ENCODE measurements at places on chromosomes 2 and 18.

- DNase-seq = no peak
Measured at GRCh38 chr2:163732727-163733126, 3.1 kb downstream of the FIGN start.

DNA sequence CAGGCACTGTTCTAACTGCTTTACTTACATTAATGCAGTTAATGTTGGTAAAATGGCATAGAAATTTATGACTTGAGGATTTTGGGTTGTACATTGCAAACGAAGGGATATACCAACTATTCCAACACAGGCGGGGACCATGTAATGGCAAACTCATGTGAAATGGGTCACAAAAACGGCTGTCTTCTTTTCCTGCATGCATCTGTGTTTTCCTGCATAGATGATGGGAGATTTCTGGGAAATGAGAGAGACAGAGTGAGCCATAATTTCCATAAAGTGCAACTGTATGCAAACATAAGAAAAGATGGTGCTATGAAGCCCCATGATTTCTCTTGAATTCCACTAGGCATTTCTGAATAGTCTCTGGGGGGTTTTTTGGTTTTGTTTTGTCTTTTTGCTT is 82.3 kb downstream of the ALPK2 start:
- DNase-seq = no peak

- no peak for DNase-seq
Measured at GRCh38 chr2:235264121-235264493, 229.7 kb upstream of the AGAP1 start.

DNA sequence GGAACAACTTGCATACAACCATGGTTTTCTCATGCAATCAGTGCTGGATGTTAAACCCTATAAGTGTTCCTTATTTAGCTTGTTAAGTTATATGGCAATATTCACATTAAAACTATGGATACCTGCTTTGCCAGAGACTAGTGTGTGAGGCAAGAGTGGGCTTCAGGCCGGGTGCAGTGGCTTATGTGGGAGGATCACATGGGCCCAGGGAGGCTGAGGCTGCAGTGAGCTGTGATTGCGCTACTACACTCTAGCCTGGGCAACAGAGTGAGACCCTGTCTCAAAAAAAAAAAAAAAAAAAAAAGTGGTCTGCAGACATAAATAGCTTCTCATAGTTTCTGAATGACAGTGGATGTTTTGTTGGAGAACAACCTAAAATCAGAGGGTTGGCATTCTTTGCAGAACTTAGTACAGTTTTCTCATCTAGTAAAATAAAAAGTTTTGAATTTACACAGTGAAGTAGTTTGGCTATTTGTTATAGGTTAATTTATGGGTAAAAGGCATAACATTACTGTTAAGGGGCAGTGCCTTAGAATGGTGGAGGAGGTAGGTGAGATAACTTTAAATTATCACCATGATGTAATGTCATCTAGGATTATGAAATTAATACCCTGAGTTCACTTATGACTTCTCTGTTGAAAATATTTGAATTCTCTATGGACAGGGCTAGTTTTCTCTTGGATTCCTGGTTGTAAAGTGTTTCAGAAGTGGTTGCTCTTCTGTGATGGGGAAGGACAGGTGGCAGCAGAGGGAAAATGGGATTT is 5.3 kb downstream of the CERS6 start:
- DNase-seq = no peak

GRCh38 chr2:109387221-109387735 is 226.5 kb downstream of the SEPTIN10 start:
- DNase-seq = no peak

- DNase-seq = no peak
Measured at GRCh38 chr2:106734165-106734564, 151.8 kb downstream of the ST6GAL2 start.

- no peak for DNase-seq
Measured at GRCh38 chr18:23721696-23722480, 32.6 kb downstream of the LAMA3 start.

GRCh38 chr18:76492669-76493212 is 2.3 kb downstream of the ZNF516 start:
- DNase-seq = peak; percentile 97

DNA sequence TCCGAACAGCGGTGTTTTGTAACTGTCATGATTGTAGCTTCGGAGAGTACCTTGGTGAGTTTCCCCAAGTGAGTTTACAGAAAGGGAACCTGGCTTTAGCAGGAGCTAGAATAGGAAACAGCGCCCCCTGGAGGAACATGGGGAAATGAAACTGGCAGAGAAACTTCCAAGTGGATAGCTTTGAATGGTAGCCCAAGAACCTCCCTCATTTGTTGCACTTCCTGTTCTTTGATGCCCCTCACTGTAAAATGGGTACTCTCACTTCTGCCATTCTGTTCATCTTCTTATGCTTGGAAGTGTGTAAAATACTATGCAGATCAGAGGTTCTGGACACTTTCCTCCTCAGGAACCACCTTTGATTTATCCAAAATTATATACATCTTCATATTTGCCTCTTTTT is 36.2 kb downstream of the CHST10 start:
- DNase-seq = peak; percentile 72

GRCh38 chr2:11344956-11345677 is 681 bp upstream of the ROCK2 start:
- peak; percentile 3 for DNase-seq

DNA sequence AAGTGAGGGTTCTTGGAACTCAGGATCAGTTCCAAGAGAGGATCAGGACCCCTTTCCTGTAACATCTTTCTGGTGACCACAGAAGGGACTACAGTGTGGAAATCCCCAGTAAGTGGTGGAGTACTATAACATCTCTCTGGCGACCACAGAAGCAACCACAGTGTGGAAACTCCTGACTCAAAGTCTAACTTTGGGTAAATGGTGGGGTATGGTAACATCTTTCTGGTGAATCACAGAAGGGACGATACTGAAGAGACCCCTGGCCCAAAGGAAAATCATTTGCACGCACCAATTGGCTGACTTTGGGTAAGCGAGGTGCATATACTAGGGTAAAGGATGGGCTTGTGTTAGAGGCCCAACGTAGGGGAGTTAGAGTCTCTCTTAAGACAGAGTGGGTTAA is 56.3 kb upstream of the GULP1 start:
- no peak for DNase-seq

DNA sequence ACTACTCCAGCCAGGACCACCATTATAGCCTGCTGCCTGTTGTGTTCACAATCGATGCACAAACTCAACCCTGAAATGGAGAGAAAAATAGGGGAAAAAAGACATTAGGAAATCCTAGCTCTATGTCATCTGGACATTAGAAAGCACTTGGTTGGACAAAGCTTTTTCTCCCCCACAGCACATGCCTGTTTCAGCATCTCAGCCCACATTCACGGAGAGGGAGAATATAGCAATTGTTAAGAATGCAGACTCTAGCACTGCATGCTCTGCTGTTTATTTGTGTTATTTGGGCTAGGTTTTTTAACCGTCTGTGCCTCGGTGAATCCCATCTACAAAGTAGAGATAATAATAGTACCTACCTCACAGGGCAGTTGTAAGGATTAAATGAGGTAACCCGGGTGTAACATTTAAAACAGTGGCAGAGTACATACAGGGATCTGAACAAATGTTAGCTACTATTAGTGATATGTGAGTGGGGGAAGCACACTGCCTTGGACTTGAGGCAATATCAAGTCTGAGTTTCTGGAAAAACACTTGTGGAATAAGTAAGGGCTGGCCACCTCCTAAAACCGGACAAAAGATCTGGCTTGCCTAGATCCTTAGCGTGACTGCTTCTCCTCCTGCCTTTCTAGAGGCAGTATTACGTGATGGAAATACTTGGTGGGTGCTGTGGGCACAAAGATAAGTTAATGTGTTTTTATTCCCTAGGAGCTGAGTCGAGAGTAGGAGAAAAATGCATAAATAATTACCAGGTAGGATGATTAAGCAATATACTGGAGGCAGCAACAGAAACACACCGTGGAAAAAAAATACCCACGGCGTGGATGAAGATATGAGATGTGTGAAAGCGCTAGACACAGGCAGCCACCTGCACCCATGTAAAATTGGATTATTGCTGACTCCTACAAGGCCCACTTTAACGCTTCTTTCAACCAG is 1.0 kb upstream of the PPP1CB start:
- no peak for DNase-seq

GRCh38 chr2:241126771-241127202 is 22.5 kb downstream of the PASK start:
- no peak for DNase-seq

- no peak for DNase-seq
Measured at GRCh38 chr2:18605115-18605514, 15.7 kb upstream of the NT5C1B start.

- DNase-seq = no peak
Measured at GRCh38 chr2:237885931-237886684, 26.7 kb downstream of the RAMP1 start.

DNA sequence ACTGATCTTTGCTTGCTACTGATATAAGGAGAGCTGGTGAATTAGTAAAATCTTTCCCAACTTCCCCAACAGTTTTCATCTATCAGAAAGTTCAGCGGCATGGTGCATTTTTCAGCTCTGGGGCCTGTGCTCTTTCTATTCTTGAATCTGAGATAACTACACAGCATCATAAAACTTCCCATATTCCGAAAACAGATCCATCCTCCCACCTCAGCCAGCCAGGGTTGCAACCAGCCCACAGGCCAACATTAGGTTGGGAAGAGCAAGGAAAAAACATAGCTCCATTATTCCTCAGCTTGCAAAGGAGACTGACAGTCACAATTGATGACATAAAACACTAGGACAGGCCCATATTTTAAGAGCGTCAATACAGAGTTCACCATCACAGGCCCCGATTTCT is 297.2 kb downstream of the SETBP1 start:
- no peak for DNase-seq

DNA sequence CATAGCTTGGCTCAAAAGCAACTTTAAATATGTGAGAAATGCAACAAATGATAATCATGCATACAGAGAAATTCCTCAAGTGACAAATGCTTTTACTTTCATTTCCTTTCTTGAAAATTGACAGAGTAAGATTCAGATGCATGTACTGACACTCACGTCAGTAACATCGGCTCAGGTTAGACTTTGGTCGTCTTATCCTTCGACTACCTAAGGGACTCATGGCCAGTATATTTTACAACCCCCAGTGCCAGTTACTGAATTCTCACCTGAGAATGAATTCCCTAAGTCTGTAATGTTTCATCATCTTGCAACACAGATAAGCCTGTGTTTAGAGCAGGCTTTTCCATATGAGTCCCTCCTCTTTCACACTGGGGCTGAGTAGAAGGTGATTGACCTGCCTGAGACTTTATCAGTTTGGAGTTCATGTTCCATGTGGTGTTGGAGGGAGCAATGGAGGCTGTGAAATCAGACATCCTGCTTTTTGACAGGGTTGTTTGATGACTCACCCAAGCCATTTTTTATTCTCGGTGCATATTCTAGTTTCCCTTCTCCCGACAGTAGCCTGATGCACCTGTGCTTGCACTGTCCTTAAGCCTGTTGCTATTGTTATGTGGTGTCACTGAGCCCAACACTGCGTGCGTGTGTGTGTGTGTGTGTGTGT is 30.5 kb upstream of the ATP8B1 start:
- no peak for DNase-seq

GRCh38 chr18:58321986-58322385 is 278.0 kb downstream of the NEDD4L start:
- peak; percentile 70 for DNase-seq

DNA sequence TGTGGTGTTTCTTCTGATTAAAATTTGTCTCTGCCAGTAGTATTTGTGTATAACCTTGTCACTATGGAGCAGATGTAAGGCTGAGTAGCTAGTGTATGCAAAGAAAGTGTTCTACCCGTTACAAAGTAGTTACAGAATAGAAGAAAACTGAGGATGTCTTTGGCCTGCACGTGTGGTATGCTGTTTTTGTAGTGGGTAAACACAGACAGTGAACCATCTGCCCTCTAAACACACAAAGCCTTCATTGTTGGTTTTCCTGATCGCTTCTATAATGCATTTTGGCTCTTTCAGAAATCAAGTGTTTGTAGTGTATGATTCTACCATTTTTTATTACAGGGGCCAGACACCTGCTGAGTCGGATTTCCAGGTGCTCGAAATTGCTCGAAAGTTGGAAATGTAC is 61.5 kb downstream of the FARP2 start:
- no peak for DNase-seq

DNA sequence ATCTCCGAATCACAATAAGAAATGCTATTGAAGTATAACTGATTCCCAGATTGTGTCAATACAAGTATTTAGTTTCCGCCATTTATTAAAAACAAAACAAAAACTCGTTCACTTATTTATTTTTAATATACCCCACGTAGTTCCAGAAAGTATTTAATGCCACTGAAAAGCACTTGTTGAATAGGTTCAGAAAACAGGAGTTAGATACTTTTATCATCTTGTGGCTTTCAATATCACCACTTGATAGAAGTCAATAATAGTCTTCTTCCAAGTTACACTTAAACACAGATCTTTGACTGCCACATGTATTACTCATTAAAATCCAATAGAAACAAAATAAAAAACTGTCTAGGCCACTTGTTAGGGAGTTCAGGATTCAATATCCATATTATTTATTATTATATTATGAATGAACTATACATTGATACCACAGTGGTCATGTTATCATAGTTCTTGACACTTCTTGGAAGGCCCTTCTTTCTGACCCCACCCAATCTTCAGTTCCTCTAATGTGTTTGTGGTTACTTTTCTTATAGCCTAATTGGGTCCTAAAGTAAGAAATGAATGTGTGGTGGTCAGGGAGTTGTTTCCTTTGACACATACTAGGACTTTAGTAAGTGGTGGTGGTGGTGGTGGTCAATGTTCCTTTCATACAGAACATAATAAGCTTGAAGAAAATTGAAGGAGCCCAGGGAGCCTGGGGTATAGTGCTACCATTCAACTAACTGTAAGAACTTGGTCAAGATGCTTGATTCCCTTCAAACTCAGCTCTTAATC is 221.3 kb upstream of the ITGA4 start:
- DNase-seq = no peak

DNA sequence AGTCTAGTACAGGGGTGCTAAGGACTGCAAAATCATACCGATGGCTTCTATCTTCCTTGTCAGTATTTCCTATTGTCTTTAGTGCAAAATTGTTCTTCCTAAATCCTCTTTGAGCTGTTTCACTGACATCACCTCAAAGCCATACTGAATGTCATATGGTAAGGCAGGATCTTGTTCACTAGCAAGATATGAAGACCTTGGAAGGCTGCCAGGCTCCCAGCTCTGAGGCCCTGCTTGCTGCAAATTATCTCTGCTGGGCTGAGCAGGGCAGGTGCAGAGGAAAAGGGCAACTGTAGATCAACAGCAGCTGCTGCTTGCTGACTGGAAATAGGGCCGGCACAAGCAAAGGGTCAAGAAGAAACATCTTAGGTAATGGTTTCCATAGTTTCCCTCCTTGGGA is 58.2 kb downstream of the PMAIP1 start:
- no peak for DNase-seq

- DNase-seq = peak; percentile 24
Measured at GRCh38 chr2:223896833-223897311, 48.3 kb downstream of the WDFY1 start.

- DNase-seq = peak; percentile 3
Measured at GRCh38 chr2:206443735-206444527, 599 bp downstream of the ADAM23 start.

- no peak for DNase-seq
Measured at GRCh38 chr2:8154270-8154669, 527.6 kb upstream of the ID2 start.

Data from CD4-positive, alpha-beta T cell treated with Interferon alpha-2 for 1 hour (primary cell).